ENCODE measurements at places on chromosomes 3 and 15. TPM values are rescaled to one million over a fixed set of nuclear protein-coding genes. Genes with fewer than 3 reads are reported as not detected.

The DNAJC17 gene
- polyA plus RNA-seq: 88.1 TPM

The RPL14 gene
- polyA plus RNA-seq: 1,675 TPM

The CATSPER2 gene
- 7.4 TPM for polyA plus RNA-seq

The LRRIQ4 gene
- polyA plus RNA-seq: not detected

The ADAMTS9 gene
- 3.3 TPM for polyA plus RNA-seq

The PROS1 gene
- 8.1 TPM for polyA plus RNA-seq

The SIN3A gene
- polyA plus RNA-seq: 10.4 TPM

The ST3GAL6 gene
- polyA plus RNA-seq: 1.8 TPM

The SEC62 gene
- polyA plus RNA-seq: 17.0 TPM

The SLC22A13 gene
- polyA plus RNA-seq: 0.14 TPM

The NCBP2 gene
- polyA plus RNA-seq: 30.1 TPM

The TRNT1 gene
- 8.8 TPM for polyA plus RNA-seq

The C2CD4B gene
- polyA plus RNA-seq: 0.29 TPM

The PIERCE2 gene
- 0.73 TPM for polyA plus RNA-seq

All from esophagus (tissue), 2 donors.